ENCODE measurements at places on chromosomes 3 and 15. TPM values are rescaled to one million over a fixed set of nuclear protein-coding genes. Genes with fewer than 3 reads are reported as not detected.

The LSMEM2 gene
- total RNA-seq, result not detected

The EHHADH gene
- 73.7 TPM for total RNA-seq

The SHF gene
- 26.8 TPM for total RNA-seq

The CCDC54 gene
- not detected for total RNA-seq

The NRROS gene
- total RNA-seq, result 3.2 TPM

The SLC25A38 gene
- total RNA-seq, result 35.2 TPM

The CRYGS gene
- 2.0 TPM for total RNA-seq

The TCAIM gene
- total RNA-seq, result 23.2 TPM

The TMEM207 gene
- total RNA-seq, result not detected

The ISLR gene
- total RNA-seq, result not detected

The GOLGA6L9 gene
- total RNA-seq, result 11.4 TPM

The MUC20 gene
- 1.3 TPM for total RNA-seq

The ITIH1 gene
- not detected for total RNA-seq

The FGF7 gene
- not detected for total RNA-seq

The FANCD2OS gene
- total RNA-seq, result not detected

The SLTM gene
- total RNA-seq, result 104 TPM

The SEC61A1 gene
- total RNA-seq, result 178 TPM

The NLGN1 gene
- total RNA-seq, result 3.4 TPM

The HIGD2B gene
- total RNA-seq, result not detected

The BRK1 gene
- 116 TPM for total RNA-seq

The CSPG4 gene
- total RNA-seq, result 3.9 TPM

The GOLGA8O gene
- total RNA-seq, result not detected

The NPAP1 gene
- total RNA-seq, result 0.14 TPM

The CPB1 gene
- total RNA-seq, result not detected

The CA12 gene
- total RNA-seq, result 2.1 TPM

The ECE2 gene
- 0.11 TPM for total RNA-seq

The ONECUT1 gene
- total RNA-seq, result 1.4 TPM

The ACSBG1 gene
- total RNA-seq, result 1.2 TPM

The PCSK6 gene
- total RNA-seq, result 9.8 TPM

The SLC15A2 gene
- 0.73 TPM for total RNA-seq

Data from endodermal cell (in vitro differentiated cells).